GM13977 (cell line): ENCODE measurements at places on chromosomes 5 and 9.

DNA sequence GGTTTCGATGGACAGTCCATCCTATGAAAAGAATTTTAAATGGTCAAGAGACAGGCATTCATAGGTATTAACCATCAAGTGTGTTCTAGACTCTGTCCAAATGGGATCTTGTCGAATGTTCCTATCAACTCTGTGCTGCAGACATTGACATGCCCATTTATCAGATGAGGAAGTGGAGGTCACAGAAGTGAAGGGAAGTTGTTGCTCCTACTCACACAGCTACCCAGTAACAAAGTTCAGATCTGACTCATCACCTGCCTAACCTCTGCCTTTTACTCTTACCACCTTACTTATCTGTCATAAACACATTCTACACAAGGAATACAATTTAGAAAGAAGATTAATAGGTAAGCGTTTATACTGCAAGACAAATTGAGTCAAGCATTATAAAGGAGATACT lies 426.2 kb upstream of the BRINP1 start:
- no peak for DNase-seq

DNA sequence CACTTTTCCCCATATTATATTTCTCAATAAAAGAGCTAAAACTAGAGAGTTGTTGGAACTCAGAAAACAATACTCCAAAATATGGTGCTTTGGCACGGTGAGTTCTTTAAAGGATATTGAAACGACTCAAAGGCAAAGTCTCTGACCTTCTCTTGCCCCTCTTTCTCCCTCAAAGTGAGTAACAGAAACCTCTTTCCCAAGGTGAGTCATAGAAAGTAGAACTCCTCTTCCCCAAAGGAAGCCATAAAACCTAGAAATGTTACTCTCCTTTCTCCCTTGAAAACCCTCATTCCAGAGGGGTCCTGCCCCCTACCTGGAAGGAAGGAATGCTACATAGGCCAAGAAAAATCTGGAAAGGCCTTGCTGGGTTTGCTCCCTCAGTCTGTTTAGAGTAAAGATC lies 47.5 kb downstream of the RAPGEF6 start:
- DNase-seq = no peak

GRCh38 chr5:171586436-171586835 lies 167.0 kb downstream of the FGF18 start:
- DNase-seq = no peak

GRCh38 chr5:54521856-54522479 lies 4.4 kb downstream of the SNX18 start:
- no peak for DNase-seq

DNA sequence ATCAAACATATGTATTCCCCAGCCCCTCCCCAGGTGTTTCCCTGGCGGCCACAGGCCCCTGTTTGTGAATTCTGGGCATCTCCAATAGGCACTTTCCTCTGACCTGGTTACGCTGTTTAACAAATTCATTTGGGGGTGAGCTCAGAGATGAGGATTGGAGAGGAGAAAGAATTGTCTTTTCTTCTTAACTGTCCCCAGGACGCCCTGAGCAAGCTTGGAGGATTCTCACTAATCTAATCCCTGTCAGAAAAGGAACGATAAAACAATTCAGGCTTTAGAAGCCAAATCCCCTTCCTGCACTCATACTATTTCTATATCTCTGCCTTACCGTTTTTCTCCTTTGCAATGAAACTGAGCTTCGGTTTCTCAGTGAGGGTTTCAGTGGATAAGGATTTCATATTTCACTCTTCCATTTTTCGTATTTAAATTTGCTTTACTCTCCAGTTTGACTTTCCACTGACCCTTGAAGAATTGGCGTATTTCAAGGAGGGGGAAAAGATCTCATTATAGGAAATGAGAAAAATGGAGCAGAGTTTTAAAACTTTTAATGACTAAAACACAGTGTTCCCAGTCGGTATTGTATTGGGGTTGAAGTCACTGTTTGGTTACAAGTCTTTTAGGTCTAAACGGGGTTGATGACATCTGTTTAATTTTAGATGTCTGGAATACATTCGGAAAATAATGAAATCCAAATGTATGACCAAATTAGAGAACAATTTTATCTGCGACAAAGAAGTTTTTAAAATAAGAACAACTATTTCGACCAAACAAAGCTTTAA lies 180.1 kb downstream of the MACROH2A1 start:
- no peak for DNase-seq

DNA sequence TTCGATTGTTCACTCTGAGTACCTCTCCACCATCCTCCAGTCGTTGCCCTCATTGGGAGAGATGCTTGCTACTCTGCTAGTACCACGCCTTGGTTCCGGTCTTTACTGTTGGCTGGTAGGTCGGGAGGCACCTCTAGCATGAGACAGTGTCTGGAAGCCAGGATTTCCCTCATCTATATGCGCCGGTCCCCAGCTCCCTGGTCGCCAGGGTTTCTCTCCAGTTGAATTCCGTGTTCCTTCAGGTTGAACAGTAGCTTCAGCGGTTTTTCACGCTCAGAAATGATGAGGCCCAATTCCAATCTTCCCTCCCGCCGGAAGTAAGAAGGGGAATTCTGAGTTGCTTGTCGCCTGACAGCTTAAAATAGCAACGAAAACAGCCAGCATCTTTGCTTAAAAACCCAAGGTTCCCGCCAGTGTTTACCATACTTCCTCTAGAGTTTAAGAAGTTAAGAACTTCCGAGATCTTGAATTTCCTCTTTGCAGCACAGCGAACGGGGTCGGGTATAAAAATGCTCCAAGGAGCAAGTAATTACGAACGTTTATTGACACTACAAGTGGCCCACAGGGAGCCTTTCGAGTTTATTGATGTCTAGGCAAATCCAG lies 1.3 kb upstream of the ST8SIA4 start:
- peak; percentile 17 for DNase-seq

DNA sequence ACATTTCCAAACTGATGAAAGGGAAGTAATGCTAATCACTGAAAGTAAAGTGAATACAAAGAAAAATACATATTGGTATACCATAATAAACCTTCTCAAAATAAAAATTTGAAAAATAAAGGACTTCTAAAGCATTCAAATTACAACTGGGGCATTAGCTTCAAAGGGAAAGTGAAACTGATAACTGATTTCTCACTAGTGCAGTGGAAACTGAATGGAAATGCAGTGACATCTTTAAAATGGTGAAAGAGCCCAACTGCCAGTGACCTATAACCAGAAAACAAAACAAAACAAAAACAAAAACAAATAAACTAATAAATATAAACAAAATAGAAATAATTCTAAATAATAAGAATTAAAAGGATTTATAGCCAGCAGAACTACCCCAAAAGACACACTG lies 297.5 kb upstream of the GRIN3A start:
- no peak for DNase-seq

GRCh38 chr5:55180016-55180415 lies 7.0 kb upstream of the CDC20B start:
- DNase-seq = no peak

DNA sequence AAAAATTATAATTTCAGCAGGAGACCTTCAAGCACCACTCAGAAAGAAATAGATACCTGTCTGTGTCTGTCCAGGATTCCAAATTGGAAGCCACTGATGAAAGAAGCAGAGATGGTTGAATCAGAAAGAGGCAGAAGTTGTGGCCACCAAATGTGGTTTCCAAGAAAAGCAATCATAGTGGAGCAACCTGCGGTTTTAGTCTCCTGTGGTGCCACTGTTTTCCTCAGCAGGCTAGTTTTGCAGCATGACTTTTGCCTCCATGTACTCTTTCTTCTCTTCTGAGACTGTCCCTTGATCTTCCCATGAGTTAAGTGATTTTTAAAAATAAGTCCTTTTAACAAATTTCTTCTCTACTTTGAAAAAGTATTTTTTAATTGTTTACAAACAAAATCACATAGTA lies 535.8 kb downstream of the CYLC2 start:
- no peak for DNase-seq

DNA sequence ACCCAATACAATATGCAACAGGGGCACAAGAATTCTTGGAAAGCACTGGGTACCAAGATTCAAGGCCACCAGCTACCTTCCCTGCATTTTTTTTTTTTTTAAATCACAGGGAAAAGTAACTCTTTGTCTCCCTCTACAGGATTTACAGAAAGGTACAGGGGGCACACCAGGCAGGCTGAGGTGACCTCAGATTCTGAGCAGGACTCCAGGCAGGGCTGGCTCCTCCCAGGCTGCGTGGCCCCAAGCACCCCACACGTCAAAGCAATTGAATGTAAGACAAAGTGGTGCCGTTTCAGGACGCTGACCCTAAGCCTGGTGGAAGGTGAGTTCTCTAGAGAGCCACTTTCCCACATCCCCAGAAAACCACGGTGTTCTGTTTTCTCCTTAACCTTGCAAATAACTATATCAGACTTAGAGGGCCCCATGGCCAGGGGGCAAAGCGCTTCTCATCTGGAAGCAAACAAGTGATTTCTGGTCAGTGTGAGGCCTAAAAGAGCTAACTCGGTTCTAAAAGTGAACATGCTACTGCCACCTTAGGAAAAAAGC lies 222.6 kb downstream of the ROR2 start:
- DNase-seq = peak; percentile 84

DNA sequence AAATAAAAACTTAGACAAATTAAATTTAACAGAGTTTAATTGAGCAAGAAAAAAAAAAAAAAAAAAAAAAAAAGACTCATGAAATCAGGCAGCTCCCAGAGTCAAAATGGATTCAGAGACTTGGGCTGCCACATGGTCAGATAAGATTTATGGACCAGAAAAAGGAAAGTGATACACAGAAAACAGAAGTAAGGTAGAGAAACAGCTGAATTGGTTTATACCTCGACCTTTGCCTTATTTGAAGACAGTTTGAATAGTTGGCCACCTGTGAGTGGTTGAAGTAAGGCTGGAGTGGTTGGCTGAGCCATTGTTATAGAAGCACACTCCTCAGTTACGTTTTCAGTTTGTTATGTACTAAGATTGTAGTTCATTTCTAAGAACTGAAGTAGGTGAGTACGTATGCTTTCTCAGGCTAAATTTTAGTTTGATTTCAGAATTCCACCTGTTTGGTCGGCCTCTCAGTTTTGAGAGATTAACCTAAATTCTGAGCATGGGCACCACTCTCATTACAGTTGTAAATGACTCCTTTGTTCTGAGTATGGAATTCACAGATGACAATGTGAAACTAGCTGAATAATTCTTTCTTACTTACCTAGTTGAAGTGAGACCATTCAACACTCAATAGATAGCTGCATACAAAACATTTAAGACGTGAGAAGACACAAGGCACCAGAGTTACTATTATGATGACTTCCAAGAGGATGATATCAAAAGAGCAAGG lies 149.0 kb downstream of the AOPEP start:
- DNase-seq = peak; percentile 45

DNA sequence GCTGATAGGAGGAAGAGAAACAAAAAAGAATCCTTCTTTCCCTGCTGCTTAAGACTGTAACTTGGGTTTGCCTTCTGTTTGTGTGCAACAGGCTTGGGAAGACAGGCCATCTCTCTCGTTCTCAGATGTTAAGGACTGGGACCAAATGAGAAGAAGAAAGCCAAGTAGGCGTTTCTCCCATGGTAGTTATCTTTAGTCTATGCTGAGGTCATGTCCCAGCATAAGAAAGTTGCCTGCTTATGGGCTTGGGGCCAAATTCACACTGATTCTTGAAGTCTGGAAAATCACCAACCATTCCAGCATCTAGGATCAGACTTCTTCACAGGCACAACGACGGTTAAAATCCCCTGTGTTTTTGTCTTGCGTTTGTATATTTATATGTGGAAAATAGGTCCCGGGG lies 44.2 kb upstream of the PALM2AKAP2 start:
- no peak for DNase-seq

GRCh38 chr9:96344458-96345180 lies 38.9 kb downstream of the SLC35D2 start:
- no peak for DNase-seq

GRCh38 chr9:98899408-98900056 lies 44.2 kb upstream of the COL15A1 start:
- no peak for DNase-seq

- DNase-seq = no peak
These were observed 96.8 kb downstream of the RAPGEF6 start for GRCh38 chr5:131538177-131538593.

DNA sequence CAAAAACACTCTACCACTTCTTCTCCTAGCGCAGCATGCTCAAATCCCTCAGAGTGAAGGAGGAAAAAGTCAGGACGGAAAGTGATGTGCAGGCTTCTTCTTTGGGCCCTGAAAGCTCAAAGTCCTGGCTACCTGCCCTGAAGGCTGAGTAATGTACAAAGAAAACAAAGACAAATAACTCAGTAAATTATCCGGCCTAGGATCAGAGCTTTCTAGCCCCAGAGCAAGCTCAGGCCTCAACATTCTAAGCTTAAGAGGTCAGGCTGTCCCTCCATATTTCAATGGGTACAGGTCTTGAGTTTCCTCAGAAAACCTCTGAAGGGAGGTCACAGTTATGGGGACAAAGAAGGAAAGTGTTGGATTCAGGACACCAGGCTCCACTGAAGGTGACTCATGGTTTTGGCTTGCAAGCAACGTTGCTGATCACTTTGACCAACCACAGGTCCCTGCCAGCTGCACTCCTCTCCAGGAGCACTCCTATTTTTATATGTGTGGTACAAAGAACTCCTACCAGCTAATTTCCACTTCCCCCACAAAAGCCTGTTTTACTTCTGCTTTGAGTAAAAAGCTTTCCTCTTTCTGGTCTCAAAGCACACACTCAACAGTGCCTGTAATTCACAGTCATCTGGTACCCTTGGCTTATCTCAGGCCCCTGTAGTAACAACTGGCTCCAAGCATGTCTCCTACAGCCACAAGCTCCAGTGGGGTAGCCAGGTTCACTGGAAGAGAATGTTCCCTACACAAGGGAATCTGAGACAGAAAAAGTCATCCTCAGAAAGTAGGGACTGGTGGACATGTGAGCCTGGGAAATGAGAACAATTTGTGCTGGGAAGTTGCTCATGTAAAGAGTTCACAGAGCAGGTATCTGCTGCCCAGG lies 115.7 kb downstream of the UGCG start:
- DNase-seq = peak; percentile 47

GRCh38 chr5:157106630-157107461 lies 2.0 kb downstream of the HAVCR2 start:
- DNase-seq = no peak

DNA sequence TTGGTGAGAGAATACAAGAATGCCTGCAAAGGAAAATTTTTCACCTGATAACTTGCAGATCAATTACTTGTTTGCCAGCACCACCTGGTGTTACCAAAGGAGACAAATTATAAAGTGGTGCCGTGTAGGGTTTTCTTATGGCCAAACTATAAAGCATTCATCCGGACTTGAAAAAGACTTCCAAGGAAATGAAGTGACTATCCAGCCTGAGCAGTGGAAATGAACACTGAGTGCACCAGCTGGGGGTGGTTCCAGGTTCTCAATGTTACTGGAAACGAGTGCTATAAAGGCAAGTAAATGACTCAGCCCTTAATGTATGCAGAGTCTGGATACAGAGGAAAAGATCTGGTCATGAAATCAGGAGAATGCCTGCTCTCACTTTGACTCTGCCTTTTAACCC lies 113.1 kb downstream of the DNAH5 start:
- DNase-seq = no peak
